ENCODE measurements at places on chromosomes 4 and X.

- DNase-seq: no peak
Observed at GRCh38 chr4:82358847-82359246, 14.9 kb downstream of the HNRNPD start.

GRCh38 chr4:119932277-119932676 is 134.4 kb downstream of the MAD2L1 start:
- DNase-seq: no peak

DNA sequence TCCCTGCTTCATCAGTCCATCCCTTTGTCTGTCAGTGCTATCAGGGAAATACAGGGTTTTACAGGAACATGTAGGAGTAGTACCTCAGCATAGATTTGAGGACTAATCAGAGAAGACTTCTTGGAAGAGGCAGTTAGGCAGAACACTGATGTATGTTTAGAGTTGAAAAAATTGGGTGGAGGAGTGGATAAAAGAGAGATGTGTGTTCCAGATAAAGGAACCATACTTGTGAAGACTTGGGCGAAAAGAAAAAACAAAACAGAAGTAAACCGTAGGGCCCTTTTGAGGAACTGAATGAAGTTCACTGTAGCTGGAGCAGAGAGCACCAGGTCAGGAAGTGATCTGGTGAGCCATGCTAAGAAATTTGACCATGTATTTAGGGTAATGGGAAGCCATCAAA is 32.3 kb downstream of the AFF1 start:
- no peak for DNase-seq

GRCh38 chrX:40105835-40106675 is 8.3 kb upstream of the BCOR start:
- no peak for DNase-seq

DNA sequence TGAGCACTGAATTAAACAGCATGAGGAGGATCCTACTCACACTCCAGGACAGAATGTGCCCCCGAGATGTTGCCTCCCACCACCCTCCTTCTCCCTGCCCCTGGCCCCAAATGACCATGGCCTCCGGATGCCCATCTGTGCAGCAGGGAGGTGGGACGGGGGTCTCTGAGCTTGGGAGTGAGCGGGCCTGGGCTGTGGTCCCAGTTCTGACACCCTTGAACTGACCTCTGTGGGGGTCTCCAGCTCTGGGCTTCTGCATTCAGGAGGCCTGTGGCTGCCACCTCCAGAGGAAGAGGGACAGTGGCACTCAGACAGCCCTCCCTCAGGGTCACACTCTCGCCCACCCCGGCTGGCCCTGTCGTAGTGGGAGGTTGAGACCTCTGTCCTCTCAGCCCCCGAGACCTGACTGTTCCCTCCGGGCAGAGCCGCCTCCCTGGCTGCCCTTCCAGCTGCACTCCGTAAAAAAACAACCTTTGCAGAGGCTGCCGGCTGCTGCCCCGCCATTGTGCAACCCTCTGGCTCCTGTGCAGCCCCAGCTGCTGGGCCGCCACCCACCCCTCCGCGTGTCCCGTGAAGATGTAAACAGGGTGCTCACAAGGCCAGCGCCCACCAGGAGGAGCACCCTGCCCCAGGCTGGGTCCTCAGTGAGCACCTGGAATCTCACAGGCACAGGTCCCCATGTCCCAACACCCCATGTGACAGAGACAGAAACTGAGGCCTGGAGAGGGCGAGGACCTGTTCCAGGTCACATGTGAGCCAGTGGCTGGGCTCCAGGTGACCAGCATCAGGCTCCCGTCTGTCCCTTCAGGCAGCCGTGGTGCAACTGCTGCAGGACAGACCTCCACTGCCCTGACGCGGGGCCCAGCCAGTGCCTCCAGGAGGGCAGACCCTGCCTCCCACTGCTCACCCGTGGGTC is 39.6 kb downstream of the HTRA3 start:
- DNase-seq: no peak

GRCh38 chrX:1398431-1399340 is 6.8 kb upstream of the SLC25A6 start:
- no peak for DNase-seq

DNA sequence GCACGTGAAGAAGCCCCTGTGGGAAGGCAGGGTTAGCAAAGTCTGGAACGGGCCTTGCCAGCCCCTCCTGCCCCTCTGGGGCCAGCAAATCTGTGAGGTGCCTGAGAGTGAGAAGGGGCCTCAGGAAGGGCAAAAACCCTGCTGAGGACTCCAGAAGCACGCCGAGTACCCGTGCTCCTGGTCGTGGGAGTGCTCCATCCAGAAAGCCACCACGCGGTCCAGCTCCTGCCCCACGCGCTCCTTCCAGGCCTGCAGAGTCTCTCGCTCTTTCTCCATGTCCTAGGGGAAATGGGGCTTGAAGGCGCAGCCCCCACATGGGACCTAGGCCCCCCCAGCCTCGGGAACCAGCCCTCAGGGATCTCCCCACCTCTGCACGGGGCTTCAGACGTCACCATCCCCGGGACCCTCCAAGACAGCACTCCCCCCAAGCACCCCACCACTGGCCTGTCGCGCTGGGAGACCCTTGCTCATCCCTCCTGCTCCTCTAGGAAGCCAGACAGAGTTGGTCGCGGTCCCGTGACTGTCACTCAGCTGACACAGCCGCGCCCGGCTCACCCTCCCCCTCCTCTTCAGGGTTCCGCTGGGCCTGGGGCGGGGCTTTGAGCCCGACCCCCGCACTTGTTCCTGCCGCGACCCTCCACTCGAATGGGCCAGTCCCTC is at the start of gene RENBP:
Gene RENBP, minus strand, starts transcription at position 504 of the 660 bp plus-strand sequence. Its CDS starts 33 bp downstream, at position 471.
- DNase-seq: no peak

DNA sequence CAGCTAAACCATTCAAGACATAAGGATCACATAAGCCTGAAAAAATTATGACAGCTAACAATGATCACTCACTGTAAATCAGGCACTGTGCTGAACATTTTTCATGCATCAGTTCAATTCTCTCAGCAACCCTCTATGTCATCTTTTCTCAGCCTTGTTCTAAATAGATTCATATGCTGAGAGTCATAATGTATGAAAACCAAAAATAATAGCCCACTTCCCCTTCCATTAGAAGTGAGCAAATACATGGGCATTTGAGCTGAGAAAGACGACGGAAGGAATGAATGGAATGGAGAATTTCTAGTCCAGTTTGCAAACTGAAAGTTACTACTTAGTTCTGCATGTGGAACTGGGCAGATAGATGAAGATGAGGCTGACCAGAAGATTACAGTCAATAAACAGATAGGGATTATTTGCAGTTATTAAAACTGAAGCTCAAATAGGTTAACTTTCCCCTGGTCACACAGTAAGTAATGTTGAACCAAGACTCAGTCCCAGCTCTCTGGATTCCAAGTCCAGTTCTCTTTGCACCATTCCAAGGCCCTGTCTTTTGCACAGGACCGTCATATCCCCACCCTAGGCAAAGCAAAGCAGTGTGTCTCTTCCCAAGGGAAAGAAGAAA is 1.6 kb upstream of the SH3RF1 start:
- DNase-seq: no peak

- no peak for DNase-seq
Observed at GRCh38 chr4:83205760-83206159, 78.8 kb downstream of the COQ2 start.

DNA sequence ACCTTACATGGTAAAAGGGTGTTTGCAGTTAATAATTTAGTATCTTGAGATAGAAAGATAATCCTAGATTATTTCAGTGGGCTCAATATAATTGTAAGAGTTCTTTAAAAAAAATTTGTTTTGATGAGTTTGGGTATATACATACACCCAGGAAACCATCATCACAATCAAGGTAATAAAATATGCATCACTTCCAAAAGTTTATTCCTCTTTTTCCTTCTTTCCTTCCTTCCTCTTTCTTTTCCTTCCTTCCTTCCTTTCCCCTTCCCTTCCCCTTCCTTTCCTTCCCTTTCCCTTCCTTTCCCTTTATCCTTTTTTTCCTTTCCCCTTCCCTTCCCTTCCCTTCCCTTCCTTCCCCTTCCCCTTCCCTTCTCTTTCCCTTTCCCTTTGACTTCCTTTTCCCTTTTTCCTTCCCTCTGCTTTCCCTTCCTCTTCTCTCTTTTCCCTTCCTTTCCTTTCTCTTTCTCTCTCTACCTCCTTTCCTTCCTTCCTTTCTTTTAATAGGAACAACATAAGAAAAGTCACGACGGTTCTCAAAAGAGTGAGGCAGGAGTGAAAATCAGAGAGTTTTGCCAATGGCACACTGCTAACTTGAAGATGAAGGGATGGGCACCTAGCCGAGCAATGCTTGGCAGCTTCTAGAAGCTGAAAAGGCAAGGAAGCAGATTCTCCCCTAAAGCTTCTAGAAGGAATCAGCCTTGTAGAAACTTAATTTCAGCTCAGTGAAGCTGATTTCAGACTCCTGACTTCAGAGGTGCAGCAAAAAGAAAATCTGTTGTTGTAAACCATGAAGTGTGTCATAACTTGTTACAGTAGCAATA is 2050.2 kb upstream of the AGA start:
- no peak for DNase-seq

DNA sequence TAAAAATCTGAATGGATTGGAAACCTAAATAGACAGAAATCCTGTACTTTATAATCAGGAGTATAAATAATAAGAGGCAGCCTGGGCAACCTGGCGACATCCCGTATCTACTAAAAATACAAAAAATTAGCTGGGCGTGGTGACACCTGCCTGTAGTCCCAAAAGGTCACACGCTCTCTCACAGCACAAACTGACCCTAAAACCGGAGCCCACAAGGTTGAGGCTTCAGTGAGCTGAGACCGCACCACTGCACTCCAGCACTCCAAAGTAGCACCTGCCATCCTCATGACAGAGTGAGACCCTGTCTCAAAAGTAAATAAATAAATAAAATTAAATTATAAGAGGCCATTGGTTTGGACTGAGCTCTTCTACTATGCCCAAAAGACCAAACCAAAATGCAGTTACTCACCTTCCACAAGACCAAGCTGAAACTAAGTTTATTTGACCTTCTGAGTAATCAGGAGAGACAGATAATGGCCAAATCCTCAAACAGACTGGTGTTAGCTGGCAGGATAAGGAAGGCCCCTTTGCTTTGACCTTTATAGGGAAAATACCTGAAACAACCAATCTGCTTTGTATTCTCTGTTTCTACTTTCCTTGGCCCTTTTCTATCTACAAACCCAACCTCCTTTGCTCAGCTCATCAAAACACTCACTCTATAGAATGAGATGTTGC is 3.2 kb upstream of the GRSF1 start:
- DNase-seq: no peak

DNA sequence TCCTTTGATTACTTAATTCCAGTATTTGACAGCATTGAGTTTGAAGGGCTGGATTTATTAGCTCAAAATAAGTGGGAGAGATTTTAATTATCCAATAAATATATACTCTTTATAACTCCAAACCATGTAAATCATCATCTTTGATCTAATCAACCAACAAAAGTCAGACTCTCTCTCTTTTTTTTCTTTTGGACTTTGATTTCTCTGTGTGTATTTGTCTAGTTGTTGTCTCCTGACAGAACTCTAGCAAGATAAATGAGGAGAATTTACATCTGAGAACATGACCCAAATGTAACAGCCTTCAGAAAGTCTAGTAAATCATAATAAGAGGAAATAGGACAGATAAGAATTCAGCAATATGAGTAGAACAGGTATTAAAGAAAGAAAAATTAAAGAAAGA is 567.1 kb downstream of the PPARGC1A start:
- DNase-seq: no peak

- DNase-seq: no peak
Observed at GRCh38 chr4:91734682-91735081, 569.1 kb upstream of the GRID2 start.

GRCh38 chrX:120514236-120514635 is 45.1 kb upstream of the LAMP2 start:
- DNase-seq: no peak

GRCh38 chr4:144181391-144181790 is 40.9 kb upstream of the GYPA start:
- no peak for DNase-seq

All from stimulated activated CD4-positive, alpha-beta T cell treated with anti-CD3 and anti-CD28 coated beads, Interleukin-1b, Interleukin-23, amount 100 ng/mL, for 24 hours (primary cell).